ENCODE measurements at places on chromosomes 7 and 10.

DNA sequence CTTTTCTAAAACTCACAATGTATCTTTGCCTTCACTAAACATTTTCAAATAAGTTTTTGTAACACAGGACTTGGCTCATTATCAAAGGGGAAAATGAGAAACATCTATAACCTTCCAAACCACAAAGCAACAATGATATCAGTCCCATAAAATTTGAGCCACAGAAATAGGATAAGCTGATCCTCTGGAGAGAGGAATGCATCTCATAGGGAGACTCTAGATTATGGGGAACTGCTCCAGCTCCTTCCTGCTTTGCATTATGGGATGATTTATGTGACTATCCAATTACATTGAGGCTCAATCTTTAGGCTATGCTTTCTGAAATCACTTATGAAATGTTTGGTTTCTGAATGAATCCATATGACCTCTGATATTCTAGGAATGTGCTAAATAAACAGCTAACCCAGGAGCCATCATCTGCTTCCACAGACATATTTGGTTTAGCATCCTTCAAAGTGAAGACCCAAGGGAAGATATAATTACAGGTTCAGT lies 70.4 kb downstream of the CUBN start:
- DNase-seq = no peak

DNA sequence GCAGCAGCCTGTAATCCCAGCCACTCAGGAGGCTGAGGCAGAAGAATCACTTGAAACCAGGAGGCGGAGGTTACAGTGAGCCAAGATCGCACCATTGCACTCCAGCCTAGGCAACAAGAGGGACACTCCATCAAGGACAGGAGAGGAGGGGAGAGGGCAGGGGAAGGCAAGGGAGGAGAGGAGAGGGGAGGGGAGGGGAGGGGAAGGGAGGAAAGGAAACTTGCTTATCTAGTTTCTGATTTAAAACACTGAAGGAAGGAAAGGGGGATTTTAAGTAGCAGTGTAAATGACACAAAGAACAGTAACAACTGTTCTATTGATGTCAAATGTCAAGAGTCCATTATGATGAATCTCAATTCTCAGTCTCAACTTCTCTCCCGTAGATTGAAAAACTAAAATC lies 43.7 kb downstream of the SRPK2 start:
- DNase-seq = no peak

DNA sequence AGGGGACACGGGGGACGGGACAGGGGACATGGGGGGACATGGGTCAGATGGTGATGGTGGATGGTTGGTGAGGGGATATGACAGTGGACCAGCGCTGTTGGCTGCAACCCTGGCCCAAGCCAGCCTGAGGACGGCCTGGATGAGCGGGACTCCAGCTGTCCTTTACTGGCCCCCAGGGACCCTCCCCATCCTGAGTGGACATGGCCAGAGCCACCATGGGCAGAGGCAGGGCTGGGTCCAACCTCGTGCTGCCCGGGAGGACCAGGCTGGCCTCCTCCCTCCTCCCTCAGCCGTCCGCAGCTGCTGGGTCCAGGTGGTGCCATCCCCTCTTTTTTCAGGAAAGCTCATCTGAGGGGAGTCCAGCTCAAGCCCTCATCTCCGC lies 30.4 kb downstream of the GET4 start:
- no peak for DNase-seq

DNA sequence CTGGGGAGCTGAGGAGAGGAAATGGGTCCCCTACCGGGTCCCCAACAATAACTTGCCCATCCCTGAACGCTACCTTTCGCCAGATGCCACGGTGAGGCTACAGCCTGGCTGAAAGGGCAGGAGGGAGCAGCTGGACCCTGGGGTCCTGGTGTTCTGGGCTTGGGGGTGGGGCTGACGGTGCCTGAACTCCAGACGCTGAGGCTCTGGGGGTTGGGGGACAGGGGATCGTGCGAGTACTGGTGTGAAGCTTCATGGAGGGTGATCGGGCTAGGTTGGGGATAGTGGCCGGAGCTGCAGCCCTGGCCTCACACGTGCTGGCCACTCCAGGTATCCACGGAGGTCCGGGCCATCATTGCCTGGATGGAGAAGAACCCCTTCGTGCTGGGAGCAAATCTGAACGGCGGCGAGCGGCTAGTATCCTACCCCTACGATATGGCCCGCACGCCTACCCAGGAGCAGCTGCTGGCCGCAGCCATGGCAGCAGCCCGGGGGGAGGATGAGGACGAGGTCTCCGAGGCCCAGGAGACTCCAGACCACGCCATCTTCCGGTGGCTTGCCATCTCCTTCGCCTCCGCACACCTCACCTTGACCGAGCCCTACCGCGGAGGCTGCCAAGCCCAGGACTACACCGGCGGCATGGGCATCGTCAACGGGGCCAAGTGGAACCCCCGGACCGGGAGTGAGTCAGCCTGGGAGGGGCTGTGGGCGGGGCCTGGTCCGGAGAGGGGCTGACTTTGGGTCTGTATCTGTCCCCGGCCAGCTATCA lies 8.3 kb downstream of the AEBP1 start:
- DNase-seq = no peak

- no peak for DNase-seq
Observed at GRCh38 chr7:45670717-45671116, 96.5 kb downstream of the ADCY1 start.

DNA sequence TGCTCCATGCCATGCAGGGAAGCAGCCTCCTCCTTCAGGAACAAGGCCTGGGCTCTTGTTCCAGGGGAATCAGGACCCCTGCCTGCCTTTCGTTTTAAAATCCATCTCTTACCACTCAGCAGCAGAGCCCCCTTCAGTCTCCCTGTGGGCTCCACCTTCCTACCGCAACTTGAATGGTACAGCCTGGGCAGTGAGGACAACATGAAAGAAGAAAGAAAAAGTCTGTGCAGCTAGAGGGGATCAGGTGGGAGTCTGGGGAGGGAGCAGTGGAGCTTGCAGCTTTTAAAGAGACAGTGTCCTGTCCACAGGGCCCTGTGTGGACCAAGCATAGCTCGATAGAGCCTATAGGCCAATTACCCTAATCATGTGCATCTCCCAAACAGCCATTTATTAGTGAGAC lies 3.7 kb downstream of the PLXNA4 start:
- DNase-seq = no peak

GRCh38 chr10:90167174-90168064 lies 466.0 kb downstream of the KIF20B start:
- DNase-seq = no peak

All from stimulated activated CD4-positive, alpha-beta T cell treated with anti-CD3 and anti-CD28 coated beads, Interleukin-1b, Interleukin-23, amount 100 ng/mL, for 4 hours (primary cell).